Epithelial cell of proximal tubule (primary cell): ENCODE measurements at places on chromosomes 12 and 14.

- DNase-seq: no peak
Observed at GRCh38 chr12:32828552-32828951, 68.0 kb downstream of the PKP2 start.

DNA sequence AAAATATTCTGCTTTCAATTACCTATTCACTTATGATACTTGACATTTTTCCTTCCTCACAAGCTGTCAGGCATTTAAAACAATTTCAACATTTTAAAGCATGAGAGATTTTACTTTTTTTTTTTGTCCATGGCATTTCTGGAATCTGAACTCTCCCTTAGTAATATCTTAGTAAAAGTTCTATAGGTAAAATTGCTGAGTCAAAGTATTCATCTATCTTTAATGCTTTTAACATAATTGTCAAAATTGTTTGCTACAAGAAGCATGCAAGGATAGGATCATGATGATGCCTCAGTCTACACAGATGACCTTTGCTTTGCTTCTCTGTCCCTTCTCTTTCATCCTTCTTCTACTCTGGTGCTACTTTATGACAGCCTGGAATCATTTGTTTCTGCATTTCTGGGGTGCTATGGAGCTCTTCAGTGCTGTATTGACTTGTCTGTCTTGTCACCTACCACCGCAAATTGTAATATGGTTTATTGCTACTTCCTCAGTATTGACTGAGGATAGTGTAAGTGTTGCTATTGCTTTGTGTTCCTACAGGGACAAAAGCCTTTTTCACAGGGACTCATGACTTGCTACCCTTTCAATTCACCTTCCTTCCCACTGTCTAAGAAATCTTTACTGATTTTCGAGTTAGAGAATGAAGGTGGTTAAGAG is 589.8 kb upstream of the ATP2B1 start:
- DNase-seq: no peak

GRCh38 chr12:29957835-29958234 is 174.1 kb upstream of the TMTC1 start:
- no peak for DNase-seq

- no peak for DNase-seq
Observed at GRCh38 chr12:29110506-29111442, 38.3 kb upstream of the FAR2 start.

DNA sequence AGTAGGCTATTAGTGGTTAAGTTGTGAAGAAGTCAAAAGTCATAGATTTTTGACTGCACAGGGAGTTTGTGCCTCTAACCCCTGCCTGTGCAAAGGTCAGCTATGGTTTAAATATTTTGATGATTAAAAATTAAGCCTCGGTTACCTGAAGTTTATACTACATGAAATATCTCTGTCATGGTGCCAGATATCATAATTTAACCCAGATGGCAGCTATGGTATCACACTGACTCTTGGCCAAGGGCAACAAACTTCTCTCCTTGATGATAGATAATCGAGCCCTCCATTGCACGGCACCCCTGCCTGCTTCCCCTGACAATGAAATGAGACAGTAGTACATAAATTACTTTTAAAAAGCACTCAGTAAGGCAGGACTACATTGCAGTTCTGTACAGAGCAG is 80.8 kb downstream of the SLC35F4 start:
- no peak for DNase-seq

DNA sequence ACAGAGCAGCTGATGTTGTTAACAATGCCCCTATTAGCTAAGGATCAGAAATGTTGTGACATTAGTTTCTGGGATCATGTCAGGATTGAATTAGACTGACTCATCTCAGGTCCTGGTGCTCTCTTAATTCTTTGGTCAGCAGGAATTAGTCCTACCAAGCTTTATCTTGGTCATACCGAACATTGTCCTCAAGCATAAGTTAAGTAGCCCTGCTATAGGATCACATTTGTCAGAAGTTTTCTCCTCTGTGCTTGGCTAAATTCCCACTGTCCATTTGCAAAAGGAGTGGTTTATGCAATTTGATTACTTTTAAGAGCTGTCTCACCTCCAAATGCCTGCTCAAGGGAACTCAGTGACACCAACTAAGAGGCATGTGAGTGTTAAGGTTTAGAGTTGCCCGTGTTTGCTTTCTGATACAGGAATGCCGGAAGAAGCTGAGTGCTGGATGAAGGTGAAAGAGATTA is 48.4 kb upstream of the IFNG-AS1 start:
- peak; percentile 41 for DNase-seq

DNA sequence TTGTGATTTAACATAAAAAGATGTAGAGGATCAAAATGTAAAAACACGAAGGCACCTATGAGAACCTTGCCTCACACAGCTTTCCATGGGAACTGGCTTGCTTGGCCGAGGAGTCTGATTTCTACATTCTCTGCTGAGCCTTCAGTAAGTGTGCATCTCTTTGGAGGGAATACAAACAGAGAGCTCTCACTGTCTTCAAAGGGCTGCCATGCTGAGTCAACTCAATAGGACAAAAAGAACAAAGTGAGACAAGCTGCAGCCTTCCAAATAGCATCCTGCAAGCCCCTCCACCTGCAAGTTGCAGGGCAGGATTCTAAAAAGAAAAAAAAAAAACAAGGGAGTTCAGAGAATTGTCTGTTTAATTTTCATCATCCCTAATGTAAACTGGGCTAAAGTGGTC is 411.9 kb downstream of the NELL2 start:
- no peak for DNase-seq

GRCh38 chr14:36505892-36506731 is 13.9 kb downstream of the NKX2-1 start:
- DNase-seq: no peak

GRCh38 chr14:70934502-70935134 is 27.4 kb downstream of the PCNX1 start:
- DNase-seq: peak; percentile 40

DNA sequence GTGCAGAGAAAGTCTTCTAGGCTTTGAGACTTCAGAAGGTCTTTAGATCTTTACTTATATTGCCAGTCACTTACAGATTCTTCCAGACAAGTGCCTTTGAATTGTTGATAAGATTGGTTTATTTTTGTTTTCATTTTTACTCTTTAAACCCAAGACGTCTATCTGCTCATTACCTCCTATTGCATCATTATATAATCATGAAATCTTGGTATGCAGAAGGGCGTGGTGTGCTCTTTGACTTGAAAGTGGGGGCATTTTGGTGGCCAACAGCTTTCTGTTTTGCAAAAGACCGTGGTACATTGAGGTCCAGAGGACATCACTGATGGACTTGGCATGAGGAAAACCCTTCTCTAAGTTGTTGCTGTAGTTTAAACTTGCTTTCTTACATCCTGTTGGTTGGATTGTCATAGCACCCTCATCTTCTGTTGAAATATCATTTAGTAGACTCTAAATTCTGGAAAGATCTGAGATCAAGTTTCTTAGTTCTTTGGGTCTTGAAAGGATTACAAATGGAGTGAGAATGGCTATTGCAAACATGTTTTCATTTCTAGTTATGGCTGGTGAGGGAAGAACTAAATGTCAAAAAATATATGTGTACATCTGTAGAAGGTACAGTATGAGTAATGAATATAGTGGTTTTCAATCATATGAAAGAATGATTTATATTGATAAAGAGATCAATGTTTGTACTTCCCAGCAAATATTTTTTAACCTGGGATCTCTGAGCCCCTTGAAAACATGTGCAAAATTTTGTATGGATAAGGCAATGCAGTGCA is 441.8 kb downstream of the NRXN3 start:
- DNase-seq: no peak

GRCh38 chr12:41769810-41770209 is 374.9 kb downstream of the GXYLT1 start:
- no peak for DNase-seq

- no peak for DNase-seq
Observed at GRCh38 chr14:61342486-61342885, 21.1 kb downstream of the PRKCH start.

DNA sequence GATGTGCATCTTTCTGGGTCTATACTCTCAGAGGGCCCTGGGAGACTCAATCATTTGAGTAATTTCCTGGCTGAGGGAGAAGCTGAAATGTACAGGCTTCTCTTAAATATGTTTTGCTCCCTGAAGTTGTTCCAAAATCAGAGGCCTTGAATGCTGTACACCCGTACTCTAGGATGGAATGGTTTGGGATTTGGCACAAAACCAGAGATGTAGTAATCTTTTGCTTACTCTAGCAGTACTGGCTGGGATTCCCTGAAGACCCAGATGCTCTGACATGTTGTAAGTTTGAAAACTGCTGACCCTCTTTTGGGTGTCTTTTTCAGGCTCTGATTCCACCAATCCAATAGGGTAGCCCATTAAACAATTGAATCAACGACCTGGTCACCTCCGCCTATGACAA is 10.4 kb downstream of the ACACB start:
- no peak for DNase-seq

- no peak for DNase-seq
Observed at GRCh38 chr12:121803861-121804416, at the start of gene SETD1B. Gene SETD1B, plus strand, starts transcription at chr12:121804009. Its CDS starts 729 bp downstream, at chr12:121804738.

- DNase-seq: no peak
Observed at GRCh38 chr12:109615556-109616229, 42.1 kb downstream of the MVK start.

DNA sequence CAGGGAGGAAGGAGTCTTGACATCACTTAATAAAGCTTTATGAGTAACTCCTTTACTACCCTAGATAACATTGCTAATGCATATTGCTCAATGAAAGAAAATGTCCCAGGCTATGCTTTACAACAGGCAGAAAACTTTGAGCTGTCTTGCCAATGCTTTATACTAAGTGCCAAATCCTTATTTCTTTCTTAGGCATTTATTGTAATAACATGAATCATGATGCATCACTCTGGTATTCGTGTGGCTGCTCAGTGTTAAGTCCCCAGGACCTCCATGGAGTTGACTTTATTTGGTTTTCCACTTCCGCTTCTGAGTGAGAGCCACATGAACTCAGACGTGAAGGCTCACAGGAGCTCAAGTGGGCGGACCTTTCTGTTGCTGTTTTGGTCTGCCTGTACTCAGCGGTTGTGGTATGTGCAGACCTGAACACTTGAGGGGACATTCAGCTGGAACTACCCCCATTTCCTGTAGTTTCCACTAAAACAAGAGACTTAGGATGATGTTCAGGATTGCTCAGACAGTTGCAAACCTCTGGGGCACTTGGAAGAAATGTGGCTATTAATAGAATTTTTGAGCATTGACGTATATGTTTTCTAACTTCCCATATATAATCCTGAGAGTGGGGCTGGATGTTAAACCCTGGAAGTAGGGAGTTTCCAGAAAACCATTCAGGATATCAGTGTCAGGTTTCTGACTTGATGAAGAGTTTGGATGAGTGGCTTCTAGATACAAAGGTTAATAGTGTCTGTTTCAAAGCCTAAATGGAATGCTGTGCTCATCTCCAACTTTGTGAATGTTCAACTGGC is 258.6 kb downstream of the MSRB3 start:
- DNase-seq: peak; percentile 100

DNA sequence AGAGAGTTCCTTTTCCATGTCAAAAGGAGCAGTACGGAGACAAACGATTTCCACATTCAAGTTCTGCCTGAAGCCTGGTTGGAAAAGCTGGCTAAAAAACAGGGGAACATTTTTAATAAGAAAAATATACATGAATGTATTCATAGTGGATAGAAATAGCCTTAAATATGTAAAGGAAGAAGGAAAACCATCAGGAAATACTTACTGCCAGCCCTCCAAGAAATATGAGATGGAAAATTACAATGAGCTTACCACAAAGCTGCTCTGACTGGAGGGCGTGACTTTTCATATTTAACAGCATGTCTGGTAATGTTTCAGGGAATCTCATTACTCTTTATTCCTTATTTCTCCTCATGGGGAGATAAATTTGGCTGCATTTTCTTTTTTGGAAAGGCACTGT is 75.9 kb upstream of the ZDHHC17 start:
- no peak for DNase-seq

DNA sequence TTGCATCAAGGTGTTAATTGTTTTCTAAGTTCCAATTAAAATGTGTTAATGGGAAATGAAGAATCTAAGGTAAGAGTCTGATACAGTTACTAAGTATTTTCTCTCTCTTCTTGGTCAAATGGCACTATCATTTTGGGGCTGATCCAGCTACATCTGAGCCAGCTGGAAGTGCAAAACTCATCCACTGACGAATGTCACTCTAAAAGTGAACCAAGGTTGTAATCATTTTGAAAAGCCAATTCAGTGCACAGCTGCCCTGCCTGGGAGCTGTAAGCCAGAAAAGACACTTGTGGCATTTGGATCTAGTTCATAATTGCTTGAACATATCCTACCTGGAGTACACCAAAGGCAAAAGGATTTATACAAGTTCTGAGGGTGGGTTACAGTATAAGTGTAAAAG is 1011.3 kb downstream of the AACS start:
- DNase-seq: no peak

- DNase-seq: no peak
Observed at GRCh38 chr14:45136399-45136798, 669 bp downstream of the FANCM start.

DNA sequence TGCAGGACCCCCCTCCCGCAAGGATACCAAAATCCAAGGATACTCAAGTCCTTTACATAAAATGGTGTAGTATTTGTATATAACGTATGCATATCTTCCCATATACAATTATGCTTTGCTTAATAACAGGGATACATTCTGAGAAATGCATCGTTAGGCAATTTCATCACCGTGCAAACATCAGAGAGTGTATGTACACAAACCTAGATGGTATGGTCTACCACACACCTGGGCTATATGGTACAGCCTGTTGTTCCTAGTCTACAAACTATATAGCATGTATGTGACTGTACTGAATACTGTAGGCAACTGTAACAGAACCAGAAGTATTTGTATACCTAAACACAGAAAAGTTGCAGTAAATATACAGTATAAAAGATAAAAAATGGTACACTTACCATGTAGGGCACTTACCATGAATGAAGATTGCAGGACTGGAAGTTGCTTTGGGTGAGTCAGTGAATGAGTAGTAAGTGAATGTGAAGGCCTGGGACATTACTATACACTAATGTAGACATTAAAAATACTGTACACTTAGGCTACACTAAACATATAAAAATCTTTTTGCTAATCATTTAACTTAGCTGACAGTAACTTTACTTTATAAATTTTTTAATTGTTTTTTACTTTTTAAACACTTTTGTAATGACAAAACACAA is 141.1 kb downstream of the SLC41A2 start:
- DNase-seq: no peak

- DNase-seq: no peak
Observed at GRCh38 chr12:22118238-22118790, 72.3 kb downstream of the CMAS start.

DNA sequence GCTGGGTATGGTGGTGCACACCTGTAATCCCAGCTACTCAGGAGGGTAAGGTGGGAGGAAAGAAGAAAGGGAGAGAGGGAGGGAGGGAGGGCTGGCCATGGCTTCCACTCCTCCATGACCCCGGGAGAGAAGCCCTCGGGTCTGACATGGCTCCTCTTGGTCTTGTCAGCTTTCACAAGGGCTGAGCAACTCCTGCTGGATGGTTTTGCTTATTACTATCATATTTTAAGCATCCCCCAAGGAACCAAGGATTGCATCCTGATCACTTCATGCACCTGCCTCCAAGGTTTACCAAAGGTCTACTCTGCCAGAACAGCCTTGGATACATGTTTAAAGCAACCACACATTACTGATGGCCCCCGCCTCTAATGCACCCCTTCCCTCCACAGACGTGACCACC is 28.0 kb upstream of the NCOR2 start:
- no peak for DNase-seq

- DNase-seq: peak; percentile 20
Observed at GRCh38 chr12:76450690-76451089, 102.5 kb upstream of the BBS10 start.

GRCh38 chr12:8897081-8897480 is 17.2 kb upstream of the PHC1 start:
- no peak for DNase-seq
